ENCODE measurements at places on chromosomes 6 and 20.
A peak's percentile ranks its signal among the peaks of the same experiment; 100 is the strongest.

GRCh38 chr20:5024103-5024502, 22.8 kb upstream of the SLC23A2 start:
- H3K4me1 ChIP-seq, result peaks cover 5% of the 10 kb centered on the region
- no peak for DNase-seq
- no peak overlapping the region for H3K4me3 ChIP-seq
- H3K27me3 ChIP-seq, result no peaks in the 10 kb centered on the region
- H3K27ac ChIP-seq, result no peak overlapping the region

DNA sequence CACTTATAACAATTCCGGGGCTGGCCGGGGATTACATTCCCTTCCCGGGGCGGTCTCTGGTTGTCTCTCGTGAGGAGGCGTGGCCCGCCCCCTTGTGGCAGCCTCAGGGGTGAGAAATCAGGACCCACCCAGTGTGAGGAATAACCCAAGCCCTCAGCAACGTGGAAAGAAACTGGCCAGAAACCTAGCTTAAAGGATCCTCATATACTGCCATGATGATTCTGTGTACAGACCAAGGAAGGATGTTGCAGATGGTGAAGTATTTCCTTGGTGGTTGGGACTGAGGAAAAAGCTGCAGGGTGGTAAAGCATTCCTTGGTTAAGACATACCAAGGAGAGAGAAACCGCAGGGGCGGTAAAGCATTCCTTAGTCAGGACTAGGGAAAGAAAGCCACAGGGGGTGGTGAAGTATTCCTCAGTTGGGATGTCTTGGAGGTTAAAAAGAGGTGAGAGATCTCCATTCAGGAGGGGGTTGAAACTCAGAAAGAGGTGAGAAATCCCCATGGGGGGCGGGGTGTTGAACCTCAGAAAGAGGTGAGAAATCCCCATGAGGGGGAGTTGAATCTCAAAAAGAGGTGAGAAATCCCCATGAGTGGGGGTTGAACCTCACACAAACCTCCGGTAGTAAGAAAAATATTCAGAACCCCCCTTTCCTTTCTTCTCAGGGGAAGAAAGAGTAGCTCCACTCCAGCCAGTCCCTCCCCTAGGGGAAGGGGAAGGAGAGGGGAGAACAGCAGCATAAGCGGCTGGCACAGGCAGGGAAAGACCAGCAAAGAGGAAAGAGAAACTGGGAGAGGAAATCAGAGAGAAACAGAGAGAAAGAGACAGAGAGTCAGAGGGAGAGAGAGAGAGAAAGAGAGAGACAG, 238.1 kb downstream of the RNGTT start:
- peaks cover 21% of the 10 kb centered on the region for H3K4me1 ChIP-seq
- DNase-seq, result no peak

DNA sequence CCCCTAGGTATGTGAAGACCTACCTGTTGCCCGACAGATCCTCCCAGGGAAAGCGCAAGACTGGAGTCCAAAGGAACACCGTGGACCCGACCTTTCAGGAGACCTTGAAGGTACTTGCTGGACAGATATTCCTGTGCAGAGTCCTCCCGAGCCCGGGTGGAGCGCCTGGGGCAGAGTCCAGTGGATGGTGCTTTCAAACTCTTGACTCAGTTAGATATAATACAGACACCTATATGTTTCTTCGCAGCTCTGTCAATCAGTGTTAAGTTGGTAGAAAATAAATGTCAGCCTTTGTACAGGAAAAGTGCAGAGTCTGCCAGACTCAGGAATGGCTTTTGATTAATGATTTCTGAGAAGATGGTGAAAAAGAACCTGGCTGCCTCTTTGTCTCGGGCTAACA, 67.2 kb downstream of the EZR start:
- no peak overlapping the region for H3K27ac ChIP-seq
- DNase-seq, result no peak
- H3K4me1 ChIP-seq, result no peaks in the 10 kb centered on the region
- peaks cover 34% of the 10 kb centered on the region for H3K36me3 ChIP-seq
- no peak overlapping the region for H3K4me3 ChIP-seq

DNA sequence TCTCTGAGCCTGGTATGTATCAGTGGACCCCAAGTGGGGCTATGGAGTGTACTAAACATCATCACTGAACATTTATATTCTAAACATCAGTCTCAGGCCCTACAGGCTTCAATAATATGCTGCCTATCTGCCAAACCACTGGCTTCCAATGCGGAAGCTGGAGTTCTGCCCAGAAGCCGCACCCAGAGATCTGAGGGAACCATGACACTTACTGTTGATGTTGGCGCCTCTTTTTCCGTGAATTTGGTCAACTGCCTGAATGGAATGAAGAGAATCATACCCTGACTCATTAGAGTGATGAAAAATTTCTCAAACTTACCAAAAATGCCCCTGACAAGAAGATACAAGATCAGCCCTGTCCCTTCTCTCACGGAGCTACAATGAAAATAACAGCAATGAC, 66.2 kb downstream of the SLC22A23 start:
- H3K27me3 ChIP-seq, result peaks cover 2% of the 10 kb centered on the region
- H3K4me1 ChIP-seq, result no peaks in the 10 kb centered on the region
- no peak for DNase-seq
- no peaks in the 10 kb centered on the region for H3K36me3 ChIP-seq

- DNase-seq, result peak; percentile 21
- peaks cover 32% of the 10 kb centered on the region for H3K4me1 ChIP-seq
- H3K36me3 ChIP-seq, result peaks cover 41% of the 10 kb centered on the region
- H3K4me3 ChIP-seq, result no peak overlapping the region
- peak overlapping the region; percentile 54 for H3K27ac ChIP-seq
These were observed 6.7 kb downstream of the MTCH1 start for GRCh38 chr6:36979347-36979742.

GRCh38 chr6:108801366-108801765, 46.9 kb upstream of the ARMC2 start:
- peaks cover 1% of the 10 kb centered on the region for H3K36me3 ChIP-seq
- no peak for DNase-seq
- H3K4me3 ChIP-seq, result no peak overlapping the region
- no peak overlapping the region for H3K27ac ChIP-seq

DNA sequence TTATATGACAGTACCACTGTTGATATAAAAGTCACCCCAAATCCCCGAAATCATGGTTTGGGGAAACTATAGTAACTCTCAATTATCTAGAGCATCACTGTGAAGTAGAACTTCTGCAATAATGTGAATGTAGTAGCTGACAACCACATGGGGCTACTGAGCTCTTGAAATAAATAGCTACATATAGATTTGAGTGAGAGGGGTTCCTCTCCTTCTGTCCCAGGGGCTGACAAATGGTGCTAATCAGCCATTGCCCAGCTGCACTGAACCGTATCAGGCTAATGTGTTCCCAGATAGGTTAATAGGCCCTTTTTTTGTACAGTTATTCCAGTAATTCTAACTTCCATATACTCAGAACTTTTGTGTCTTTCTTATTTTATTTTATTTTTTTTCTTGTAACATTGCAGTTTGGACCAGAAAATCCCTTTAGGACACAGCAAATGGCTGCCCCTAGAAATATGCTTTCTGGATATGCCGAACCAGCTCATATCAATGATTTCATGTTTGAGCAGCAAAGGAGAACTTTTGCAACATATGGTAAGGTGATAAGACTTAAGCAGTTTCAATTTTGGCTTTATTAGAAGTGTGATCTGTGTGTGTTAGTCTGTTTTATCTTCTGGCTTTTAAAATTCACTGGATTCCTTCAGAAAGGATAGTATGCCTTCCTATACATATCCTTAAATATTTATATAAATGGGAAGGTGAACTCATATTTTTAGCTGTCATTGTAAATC, 21.1 kb downstream of the CDC40 start:
- no peak overlapping the region for H3K4me3 ChIP-seq
- peaks cover 7% of the 10 kb centered on the region for H3K36me3 ChIP-seq
- H3K4me1 ChIP-seq, result no peaks in the 10 kb centered on the region
- H3K27me3 ChIP-seq, result no peaks in the 10 kb centered on the region
- no peak overlapping the region for H3K27ac ChIP-seq
- no peak for DNase-seq

GRCh38 chr6:146739696-146740095, 140.9 kb downstream of the ADGB start:
- no peak overlapping the region for H3K27ac ChIP-seq
- H3K4me3 ChIP-seq, result no peak overlapping the region
- H3K4me1 ChIP-seq, result no peaks in the 10 kb centered on the region
- H3K36me3 ChIP-seq, result no peaks in the 10 kb centered on the region

GRCh38 chr6:89611666-89612065, 26.9 kb downstream of the LYRM2 start:
- no peak overlapping the region for H3K27ac ChIP-seq
- no peak overlapping the region for H3K4me3 ChIP-seq
- no peaks in the 10 kb centered on the region for H3K36me3 ChIP-seq
- DNase-seq, result no peak

DNA sequence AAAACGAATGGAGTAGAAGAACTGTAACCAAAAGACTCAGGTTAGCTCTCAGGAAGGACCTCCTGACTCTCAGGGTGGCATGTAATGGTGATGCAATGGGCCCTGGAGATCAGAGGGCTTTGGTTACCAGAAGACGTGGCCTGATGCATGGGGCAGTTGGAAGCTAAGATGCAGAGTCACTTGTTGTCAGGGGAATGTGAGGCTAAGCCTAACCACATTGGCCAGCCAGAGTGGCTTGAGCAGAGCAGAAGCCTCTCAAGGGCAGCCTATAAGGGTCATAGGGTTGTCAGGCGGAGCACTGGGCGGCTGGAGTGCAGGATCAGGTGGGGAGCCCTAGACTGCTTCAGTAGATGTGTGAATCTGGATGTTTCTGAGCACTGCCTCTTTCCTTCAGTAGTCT, 5.9 kb downstream of the CNBD2 start:
- no peaks in the 10 kb centered on the region for H3K4me1 ChIP-seq
- H3K27ac ChIP-seq, result no peak overlapping the region

- no peak for DNase-seq
- no peak overlapping the region for H3K4me3 ChIP-seq
- H3K27ac ChIP-seq, result no peak overlapping the region
- H3K27me3 ChIP-seq, result no peaks in the 10 kb centered on the region
- H3K4me1 ChIP-seq, result peaks cover 34% of the 10 kb centered on the region
These were observed 7.5 kb downstream of the SNHG17 start for GRCh38 chr20:38427655-38428023.

- DNase-seq, result no peak
- no peak overlapping the region for H3K27ac ChIP-seq
- no peaks in the 10 kb centered on the region for H3K27me3 ChIP-seq
- H3K4me3 ChIP-seq, result no peak overlapping the region
These were observed 48.3 kb downstream of the ZFP64 start for GRCh38 chr20:52143277-52143676.

- H3K36me3 ChIP-seq, result no peaks in the 10 kb centered on the region
- DNase-seq, result no peak
- H3K4me1 ChIP-seq, result peaks cover 7% of the 10 kb centered on the region
- no peak overlapping the region for H3K4me3 ChIP-seq
These were observed 6.3 kb upstream of the CDSN start for GRCh38 chr6:31126396-31127175.

GRCh38 chr20:63323357-63323981, 30.5 kb downstream of the COL20A1 start:
- H3K4me1 ChIP-seq, result no peaks in the 10 kb centered on the region
- no peak overlapping the region for H3K4me3 ChIP-seq
- H3K27me3 ChIP-seq, result peaks cover 6% of the 10 kb centered on the region
- DNase-seq, result no peak
- no peak overlapping the region for H3K27ac ChIP-seq

DNA sequence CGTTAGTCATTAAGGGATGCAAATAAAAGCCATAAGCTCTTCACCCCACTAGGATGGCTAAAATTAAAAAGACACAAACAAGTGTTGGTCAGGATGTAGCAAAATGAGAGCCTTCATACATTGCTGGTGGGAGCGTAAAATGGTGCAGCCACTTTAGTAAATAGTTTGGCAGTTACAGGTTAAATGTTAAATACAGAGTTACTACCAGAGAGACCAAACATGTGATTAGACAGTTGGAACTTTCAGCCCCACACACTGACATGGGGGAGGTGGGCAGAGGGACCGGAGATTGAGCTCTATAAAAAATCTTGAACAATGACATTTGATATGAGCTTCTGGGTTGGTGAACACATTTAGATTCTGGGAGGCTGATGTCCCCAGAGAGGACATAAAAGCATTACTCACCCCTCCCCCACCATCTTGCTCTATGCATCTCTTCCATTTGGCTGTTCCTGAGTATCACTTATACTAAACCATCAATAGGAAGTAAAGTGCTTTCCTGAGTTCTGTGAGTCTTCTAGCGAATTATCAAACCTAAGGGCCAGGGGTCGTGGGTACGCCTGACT, 20.4 kb upstream of the ZNF318 start:
- no peak overlapping the region for H3K4me3 ChIP-seq
- H3K27me3 ChIP-seq, result peaks cover 74% of the 10 kb centered on the region
- H3K4me1 ChIP-seq, result peaks cover 31% of the 10 kb centered on the region
- H3K27ac ChIP-seq, result no peak overlapping the region

DNA sequence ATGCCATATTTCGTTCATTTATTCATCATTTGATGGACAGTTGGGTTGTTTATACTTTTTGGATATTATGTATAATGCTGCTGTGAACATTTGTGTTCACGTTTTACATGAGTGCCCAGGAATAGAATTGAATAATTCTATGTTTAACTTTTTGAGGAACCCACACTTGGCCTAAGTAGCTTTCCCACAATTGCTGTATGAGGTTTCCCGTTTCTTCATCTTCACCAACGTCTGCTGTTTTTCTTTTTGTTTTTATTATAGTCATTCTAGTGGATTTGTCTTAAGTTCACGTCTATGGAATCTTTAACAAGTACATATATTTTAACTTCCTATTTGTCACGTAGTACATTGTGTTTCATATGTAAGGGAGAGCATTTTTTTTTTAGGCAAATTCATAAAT, 110.3 kb downstream of the JARID2 start:
- no peaks in the 10 kb centered on the region for H3K27me3 ChIP-seq
- H3K36me3 ChIP-seq, result peaks cover 18% of the 10 kb centered on the region
- H3K4me3 ChIP-seq, result no peak overlapping the region
- no peak for DNase-seq
- H3K27ac ChIP-seq, result no peak overlapping the region

GRCh38 chr6:43171707-43172103, 636 bp downstream of the SRF start:
- peaks cover 20% of the 10 kb centered on the region for H3K36me3 ChIP-seq
- peak; percentile 16 for DNase-seq
- H3K27ac ChIP-seq, result peak overlapping the region; percentile 81
- H3K27me3 ChIP-seq, result peaks cover 2% of the 10 kb centered on the region

DNA sequence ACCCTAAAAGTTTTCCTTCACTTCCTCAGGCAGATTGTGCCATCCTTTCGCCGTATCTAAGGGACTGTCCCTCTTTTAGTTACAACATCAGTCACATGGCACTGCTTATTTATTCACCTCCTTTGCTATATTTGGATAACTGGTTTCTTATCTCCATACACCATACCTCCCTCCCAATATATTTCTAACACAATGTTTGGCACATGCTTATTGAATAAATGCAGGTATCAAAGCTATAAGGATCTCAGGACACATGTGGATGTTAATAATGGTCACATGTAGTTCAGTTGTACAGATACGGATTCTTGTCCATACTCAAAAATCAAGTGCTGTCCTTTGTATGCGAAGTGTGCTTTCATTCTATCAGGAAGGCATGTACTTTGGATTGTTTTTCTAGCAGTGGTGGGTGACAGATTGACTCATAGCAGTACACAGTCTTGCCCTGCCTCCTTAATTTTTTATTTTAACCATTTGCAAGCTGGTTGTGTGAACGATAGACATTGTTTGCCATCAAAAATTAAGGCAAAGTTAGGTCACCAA, 407.1 kb upstream of the RUNX2 start:
- H3K27me3 ChIP-seq, result no peaks in the 10 kb centered on the region
- no peak overlapping the region for H3K4me3 ChIP-seq
- DNase-seq, result no peak
- peaks cover 4% of the 10 kb centered on the region for H3K36me3 ChIP-seq
- H3K27ac ChIP-seq, result no peak overlapping the region

GRCh38 chr20:4709261-4710105, 12.2 kb upstream of the PRND start:
- H3K36me3 ChIP-seq, result no peaks in the 10 kb centered on the region
- H3K4me3 ChIP-seq, result no peak overlapping the region
- H3K27ac ChIP-seq, result no peak overlapping the region
- no peak for DNase-seq

All from activated T-helper 1 cell treated with anti-CD3 and anti-CD28 coated beads, Interleukin-12 subunit alpha, Interleukin-12 subunit beta, Interleukin-2, Interleukin-4 antibody, amounts not matched to agents 30 ng/mL and 10 ng/mL and 1 ng/mL, durations not matched to agents 14 hours and 24 hours and 36 hours (primary cell).